Suprapubic skin (tissue), 4 donors: ENCODE measurements at places on chromosomes 3 and 15. TPM values are rescaled to one million over a fixed set of nuclear protein-coding genes. Genes with fewer than 3 reads are reported as not detected.

DNA sequence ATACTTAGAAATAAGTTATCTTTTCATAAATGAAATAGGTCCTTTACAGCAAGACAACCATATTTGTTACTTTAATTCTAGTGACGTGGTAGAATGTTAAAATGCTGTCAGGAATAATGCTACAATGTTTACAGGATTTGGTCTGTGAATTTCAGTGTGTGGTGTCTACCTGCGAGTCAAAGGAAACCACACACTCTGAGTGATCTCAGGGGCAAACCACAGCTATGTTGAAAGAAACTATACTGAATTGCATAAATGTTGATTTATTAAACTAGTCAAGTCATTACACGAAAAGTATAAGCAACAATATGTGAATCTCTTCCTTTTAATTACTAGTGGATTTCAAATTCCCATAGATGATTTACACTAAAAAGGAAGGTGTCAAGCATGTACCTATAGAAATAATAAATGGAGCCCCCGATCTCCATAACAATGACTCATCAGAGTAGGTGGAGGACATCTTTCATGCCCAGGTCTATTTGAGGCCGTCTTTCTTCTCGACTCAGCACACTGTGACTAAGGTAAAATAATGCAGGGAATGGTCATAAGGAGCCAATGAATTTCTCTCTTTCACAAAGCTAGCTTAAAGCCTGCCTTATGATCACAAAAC is 463.0 kb downstream of the ERC2 start:
- no peaks in the 10 kb centered on the region for H3K36me3 ChIP-seq
- no peak overlapping the region for H3K27ac ChIP-seq
- H3K4me1 ChIP-seq, result no peaks in the 10 kb centered on the region
- no peak overlapping the region for H3K4me3 ChIP-seq
- peaks cover 3% of the 10 kb centered on the region for H3K27me3 ChIP-seq

DNA sequence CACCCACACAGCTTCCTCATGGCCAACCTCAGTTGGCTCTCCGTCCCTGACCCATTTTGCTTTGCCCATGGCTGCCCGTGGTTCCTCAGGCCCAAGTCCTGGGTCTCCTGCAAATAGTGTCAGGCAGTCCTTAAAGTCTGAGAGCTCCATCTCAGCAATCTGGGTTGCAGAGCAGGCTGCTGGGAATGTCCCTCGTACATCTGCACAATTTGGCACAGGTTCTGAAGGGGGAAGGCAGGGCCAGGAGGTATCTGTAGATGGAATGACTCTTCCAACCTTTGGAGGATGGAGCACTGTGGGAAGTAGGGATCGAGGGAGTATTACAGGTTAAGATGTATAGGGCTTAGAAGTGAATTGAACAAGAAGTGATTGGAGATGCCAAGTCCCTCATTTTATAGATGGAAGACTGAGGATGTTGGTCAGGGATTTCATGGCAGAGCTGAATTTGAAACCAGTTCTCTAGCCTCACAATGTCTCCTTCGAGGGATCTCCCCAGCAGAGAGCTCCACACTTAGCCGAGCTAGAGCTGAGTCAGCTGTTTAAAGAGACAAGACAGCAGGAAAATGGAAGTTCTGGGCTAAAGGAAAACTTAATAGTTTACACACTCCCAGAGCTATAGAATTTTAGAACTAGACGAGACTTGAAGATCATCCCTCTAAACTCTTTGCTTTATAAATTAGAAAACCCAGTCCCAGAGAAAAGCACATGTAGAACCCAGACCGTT is 9.2 kb downstream of the CKMT1A start:
- H3K27ac ChIP-seq, result no peak overlapping the region
- no peaks in the 10 kb centered on the region for H3K4me1 ChIP-seq
- no peaks in the 10 kb centered on the region for H3K27me3 ChIP-seq
- no peaks in the 10 kb centered on the region for H3K36me3 ChIP-seq

DNA sequence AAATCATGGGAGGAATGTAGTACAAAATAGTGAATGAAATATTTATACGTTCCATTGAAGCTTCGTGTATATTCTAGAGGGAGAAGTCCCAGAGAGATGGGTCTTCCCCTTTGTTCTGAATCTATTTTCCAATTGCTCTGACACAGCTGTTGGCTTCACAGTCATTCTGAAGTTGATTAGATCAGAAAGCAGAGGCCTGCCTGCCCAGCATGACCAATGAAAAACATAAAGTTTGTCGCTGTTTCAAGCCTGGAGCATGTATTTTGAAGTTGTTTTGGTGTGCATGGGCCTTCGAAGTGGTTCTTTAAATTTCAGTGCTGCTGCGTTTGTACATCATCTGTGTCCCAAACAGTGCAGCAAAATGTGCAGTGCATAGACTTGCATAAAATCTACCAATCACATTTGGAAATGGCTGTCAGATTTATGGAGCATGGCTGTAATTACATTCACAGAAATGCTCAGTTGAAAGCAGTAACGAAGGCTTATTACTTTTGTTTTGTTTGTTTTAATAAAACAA is 31.0 kb upstream of the RBMS3 start:
- DNase-seq, result no peak
- H3K27me3 ChIP-seq, result no peaks in the 10 kb centered on the region
- H3K36me3 ChIP-seq, result no peaks in the 10 kb centered on the region
- H3K4me1 ChIP-seq, result no peaks in the 10 kb centered on the region

DNA sequence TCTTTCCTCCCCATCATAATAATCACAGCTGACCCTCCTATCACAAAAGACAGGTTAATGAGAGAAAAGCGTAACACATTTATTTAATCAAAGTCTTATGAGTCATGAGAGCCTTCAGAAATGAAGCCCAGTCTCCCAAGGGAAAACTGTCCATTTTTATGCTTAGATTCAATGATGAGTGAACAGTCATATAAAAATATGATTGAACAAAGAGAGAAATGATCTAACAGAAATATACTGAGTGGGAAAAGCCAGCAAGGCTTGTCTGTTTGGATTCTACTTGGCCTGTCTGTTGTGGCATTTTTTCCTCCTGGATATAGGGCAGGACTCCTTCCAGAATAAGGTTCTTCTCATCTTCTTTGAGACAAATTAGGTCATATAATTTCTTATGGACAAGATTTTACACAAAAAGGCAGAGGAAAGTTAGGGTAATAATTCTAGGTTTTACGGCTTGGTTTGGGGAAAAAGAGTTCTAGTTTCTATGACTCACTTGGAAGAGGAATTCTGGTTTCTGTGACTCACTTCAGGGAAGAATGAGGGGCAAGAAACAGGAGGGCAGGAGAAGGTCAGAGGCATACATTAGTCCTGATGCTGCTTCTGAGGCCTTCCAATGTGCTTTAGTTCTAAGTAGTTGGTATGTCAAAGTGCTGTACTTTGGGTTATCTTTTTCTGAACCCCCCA is 534.2 kb downstream of the ZIC1 start:
- H3K4me3 ChIP-seq, result no peak overlapping the region
- no peaks in the 10 kb centered on the region for H3K4me1 ChIP-seq
- DNase-seq, result no peak
- H3K27ac ChIP-seq, result no peak overlapping the region
- H3K36me3 ChIP-seq, result no peaks in the 10 kb centered on the region
- H3K27me3 ChIP-seq, result no peaks in the 10 kb centered on the region

GRCh38 chr3:94611596-94611995 is 548.7 kb downstream of the NSUN3 start:
- no peak overlapping the region for H3K4me3 ChIP-seq
- H3K4me1 ChIP-seq, result no peaks in the 10 kb centered on the region
- no peak for DNase-seq
- no peaks in the 10 kb centered on the region for H3K36me3 ChIP-seq

- peaks cover 5% of the 10 kb centered on the region for H3K27me3 ChIP-seq
- H3K4me3 ChIP-seq, result no peak overlapping the region
- no peak for DNase-seq
- H3K4me1 ChIP-seq, result peaks cover 17% of the 10 kb centered on the region
- H3K36me3 ChIP-seq, result no peaks in the 10 kb centered on the region
Observed at GRCh38 chr15:71117714-71118305, 2.5 kb downstream of the THSD4 start.

DNA sequence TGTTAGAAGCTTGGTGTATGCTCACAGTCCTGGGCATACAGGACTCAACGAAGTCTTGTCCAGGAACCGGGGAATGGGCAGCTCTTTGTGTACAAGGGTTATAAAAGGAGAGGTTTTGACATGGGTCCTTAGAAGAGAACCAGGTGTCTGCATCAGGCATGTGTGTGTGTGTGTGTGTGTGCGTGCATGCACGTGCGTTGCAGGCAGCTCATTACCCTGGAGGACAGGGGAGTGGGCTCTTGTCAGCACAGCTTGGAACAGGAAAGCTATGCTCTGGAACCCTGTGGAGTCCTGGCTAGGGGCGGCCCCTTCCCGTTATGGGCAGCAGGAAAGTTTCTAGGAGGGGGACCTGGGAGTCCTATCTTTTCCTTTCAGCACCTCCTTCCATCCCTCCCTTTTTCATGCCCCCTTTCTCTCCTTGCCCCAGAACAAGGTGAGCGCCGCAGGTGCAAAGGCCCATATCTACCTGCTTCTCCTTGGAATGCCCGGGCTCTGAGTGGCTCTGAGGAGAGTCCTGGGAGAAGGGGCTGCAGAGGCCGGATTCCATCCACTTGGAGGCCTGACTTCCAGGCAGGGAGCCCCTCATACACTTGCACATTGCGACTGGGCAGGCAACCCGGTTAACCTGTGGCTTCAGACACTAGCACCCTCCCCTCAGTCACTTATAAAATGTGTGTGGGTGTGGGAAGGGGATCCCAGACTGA is 33.9 kb upstream of the LCTL start:
- DNase-seq, result no peak
- H3K4me3 ChIP-seq, result no peak overlapping the region
- H3K27ac ChIP-seq, result no peak overlapping the region
- no peaks in the 10 kb centered on the region for H3K4me1 ChIP-seq
- no peaks in the 10 kb centered on the region for H3K36me3 ChIP-seq
- H3K27me3 ChIP-seq, result peaks cover 8% of the 10 kb centered on the region

GRCh38 chr3:182969853-182970252 is 10.5 kb downstream of the DCUN1D1 start:
- no peaks in the 10 kb centered on the region for H3K36me3 ChIP-seq
- H3K27ac ChIP-seq, result no peak overlapping the region
- DNase-seq, result no peak
- H3K4me3 ChIP-seq, result no peak overlapping the region
- no peaks in the 10 kb centered on the region for H3K27me3 ChIP-seq

- no peaks in the 10 kb centered on the region for H3K27me3 ChIP-seq
- no peak for DNase-seq
- peak overlapping the region; percentile 67 for H3K4me3 ChIP-seq
- no peaks in the 10 kb centered on the region for H3K36me3 ChIP-seq
Observed at GRCh38 chr3:4467522-4467867, 426 bp upstream of the SUMF1 start.

DNA sequence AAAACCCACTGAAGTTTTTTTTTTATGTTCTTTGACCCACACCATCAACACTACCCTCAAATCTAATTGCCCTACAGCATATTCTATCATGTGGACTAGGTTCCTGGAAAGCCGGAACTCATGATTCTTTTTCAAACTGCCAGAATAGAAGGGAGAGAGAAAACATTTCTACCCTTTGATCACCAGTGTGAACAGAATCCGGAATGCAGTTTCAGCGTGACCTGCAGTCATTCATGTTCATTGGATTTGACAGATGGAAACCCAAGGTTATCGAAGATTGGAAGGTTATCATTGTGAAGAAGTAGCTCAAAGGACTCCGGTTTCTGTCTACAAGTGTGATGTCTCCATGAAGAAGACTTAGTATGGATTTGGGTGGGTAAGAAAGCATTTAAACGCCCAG is 39.4 kb upstream of the RASA2 start:
- no peak overlapping the region for H3K27ac ChIP-seq
- no peaks in the 10 kb centered on the region for H3K27me3 ChIP-seq
- peaks cover 5% of the 10 kb centered on the region for H3K4me1 ChIP-seq
- H3K36me3 ChIP-seq, result peaks cover 42% of the 10 kb centered on the region

DNA sequence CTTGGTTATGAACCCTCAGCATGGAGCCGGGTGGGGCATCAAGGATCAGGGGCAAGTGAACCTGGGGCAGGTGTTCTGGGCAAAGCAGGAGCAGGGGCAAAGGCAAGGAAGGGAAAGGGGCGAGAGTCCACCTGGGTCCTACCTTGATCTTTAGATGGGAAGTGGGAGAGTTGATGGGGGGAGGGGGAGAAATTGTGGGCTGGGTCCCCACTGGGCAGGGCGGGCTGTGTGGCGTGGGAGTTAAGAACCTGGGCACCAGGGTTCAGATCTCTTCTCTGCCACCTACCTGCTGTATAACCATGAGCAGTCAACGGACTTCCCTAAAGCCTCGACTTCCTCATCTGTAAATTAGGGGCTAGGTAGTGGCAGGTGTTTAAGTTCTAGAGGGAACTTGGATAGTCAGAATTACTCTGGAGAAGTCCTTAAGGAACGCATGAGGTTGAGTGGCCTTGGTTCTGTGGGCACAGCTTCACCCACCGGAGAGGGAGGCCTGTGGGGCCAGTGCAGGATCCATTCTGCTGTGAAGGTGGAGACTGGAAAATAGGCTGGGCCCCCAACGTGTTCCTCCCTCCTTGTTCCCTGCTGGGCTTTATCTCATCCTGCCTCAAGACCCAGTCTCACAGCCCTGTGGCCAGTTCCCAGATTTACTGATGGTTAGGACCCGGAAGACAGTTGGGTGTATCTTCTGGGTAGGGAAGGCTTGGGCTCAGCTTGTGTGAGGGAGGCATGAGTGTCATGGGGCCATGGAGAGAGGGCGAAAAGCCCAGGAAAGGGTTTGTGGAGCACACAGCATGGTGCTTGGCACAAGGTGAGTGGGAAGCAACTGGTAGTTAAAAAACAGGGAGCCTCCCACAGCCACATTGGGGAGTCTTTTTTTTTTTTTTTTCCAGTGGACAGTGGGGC is 90.6 kb downstream of the EEFSEC start:
- no peak for DNase-seq
- H3K36me3 ChIP-seq, result peaks cover 18% of the 10 kb centered on the region
- no peaks in the 10 kb centered on the region for H3K27me3 ChIP-seq
- no peak overlapping the region for H3K27ac ChIP-seq
- H3K4me1 ChIP-seq, result no peaks in the 10 kb centered on the region

GRCh38 chr3:192253138-192253887 is 474.0 kb downstream of the FGF12 start:
- peaks cover 2% of the 10 kb centered on the region for H3K4me1 ChIP-seq
- no peaks in the 10 kb centered on the region for H3K27me3 ChIP-seq
- H3K36me3 ChIP-seq, result no peaks in the 10 kb centered on the region
- DNase-seq, result no peak
- H3K4me3 ChIP-seq, result no peak overlapping the region

GRCh38 chr3:76370749-76371520 is 585.6 kb upstream of the ZNF717 start:
- no peak overlapping the region for H3K27ac ChIP-seq
- no peak for DNase-seq
- no peaks in the 10 kb centered on the region for H3K4me1 ChIP-seq
- H3K4me3 ChIP-seq, result no peak overlapping the region

- H3K4me3 ChIP-seq, result no peak overlapping the region
- H3K4me1 ChIP-seq, result peaks cover 6% of the 10 kb centered on the region
- DNase-seq, result no peak
Observed at GRCh38 chr15:80706161-80706560, 11.1 kb downstream of the ABHD17C start.

The ROPN1 gene
- total RNA-seq, result 6.0 TPM

The ECE2 gene
- not detected for total RNA-seq

The CDC25A gene
- 0.98 TPM for total RNA-seq

The LRRC58 gene
- 31.1 TPM for total RNA-seq

The BCHE gene
- 5.9 TPM for total RNA-seq

The TNFSF10 gene
- total RNA-seq, result 63.1 TPM

The SKIC8 gene
- total RNA-seq, result 53.5 TPM
